Testis (tissue), 5 donors: ENCODE measurements at places on chromosomes 7 and 10. TPM values are rescaled to one million over a fixed set of nuclear protein-coding genes. Genes with fewer than 3 reads are reported as not detected.
A peak's percentile ranks its signal among the peaks of the same experiment; 100 is the strongest.

DNA sequence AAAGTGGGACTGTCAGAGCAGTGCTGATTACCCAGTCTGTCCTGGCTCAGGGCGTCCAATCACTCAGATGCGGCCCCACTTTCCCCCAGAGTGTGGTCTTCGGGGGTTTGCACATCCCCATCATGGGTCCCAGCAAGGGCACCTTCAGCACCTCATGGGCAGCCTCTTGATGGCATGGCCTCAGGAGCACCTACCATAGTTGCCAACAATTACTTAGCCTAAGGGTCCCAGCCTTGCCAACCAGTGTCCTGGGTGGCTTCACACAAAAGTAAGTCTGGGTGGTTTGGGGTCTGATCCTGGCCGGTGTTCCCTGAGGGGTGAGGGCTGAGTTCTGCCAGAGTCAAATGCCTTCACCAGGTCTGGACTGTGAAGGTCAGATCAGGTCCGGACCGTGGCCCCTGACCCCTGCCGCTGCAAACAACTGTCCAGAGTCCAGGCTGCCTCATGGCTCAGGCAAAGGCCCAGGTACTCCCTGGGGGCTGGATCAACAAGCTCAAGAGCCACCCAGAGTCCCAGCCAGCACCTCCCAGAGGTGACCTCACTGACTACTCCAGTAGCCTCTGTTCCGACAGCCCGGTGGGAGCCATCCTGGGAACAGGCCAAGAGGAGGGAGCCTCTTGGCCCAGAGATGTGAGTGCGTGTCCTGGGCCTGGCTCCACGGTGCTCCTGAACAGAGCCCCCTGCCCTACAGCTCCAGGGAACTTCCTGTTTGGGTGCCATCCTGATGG is 6.2 kb upstream of the MARVELD1 start:
- H3K27me3 ChIP-seq: no peaks in the 10 kb centered on the region
- no peak overlapping the region for H3K4me3 ChIP-seq
- no peak overlapping the region for H3K27ac ChIP-seq

The NUDT13 gene
- 3.0 TPM for total RNA-seq

DNA sequence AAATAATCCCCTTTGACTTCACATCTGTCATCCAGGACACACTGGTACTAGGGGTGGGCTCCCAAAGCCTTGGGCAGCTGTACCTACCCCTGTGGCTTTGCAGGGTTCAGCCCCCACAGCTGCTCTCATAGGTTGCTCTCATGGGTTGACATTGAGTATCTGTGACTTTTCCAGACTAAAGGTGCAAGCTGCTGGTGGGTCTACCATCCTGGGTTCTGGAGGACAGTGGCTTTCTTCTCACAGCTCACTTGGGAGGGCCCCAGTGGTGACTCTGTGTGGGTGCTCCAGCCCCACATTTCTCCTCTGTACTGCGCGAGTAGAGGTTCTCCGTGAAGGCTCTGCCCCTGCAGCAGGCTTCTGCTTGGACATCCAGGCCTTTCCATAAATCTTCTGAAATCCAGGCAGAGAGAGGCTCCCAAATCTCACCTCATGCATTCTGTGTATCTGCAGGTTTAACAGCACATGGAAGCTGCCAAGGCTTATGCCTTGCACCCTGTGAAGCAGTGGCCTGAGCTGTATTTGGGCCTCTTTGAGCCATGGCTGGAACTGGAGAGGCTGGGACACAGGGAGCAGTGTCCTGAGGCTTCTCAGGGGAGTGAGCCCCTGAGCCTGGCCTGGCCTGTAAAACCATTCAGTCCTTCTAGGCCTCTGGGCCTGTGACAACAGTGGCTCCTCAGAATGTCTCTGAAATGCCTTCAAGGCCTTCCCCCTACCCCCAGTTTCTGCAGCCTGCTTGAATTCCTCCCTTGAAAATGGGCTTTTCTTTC is 52.2 kb downstream of the TRIM24 start:
- no peaks in the 10 kb centered on the region for H3K27me3 ChIP-seq
- no peak for DNase-seq
- no peaks in the 10 kb centered on the region for H3K36me3 ChIP-seq

The ZNF32 gene
- 18.7 TPM for total RNA-seq

DNA sequence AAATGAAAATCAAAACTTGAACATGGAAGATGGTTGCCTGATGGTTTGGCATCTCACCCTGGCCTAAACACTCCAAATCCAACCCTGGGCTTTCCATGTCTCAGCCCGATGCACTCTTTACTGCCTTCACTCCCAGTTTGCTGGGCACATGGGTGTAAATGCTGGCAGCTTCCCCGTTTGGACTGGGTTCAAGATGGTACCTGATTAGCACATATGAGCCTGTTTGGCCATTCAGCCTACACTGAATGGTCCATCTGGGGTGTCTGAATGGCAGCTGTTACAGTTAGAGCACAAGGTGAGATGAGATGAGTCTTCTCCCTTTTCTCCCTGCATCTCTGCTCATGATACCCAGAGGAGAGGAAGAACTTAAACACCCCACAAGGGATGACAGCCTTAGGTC is 37.1 kb downstream of the ATXN7L1 start:
- no peak for DNase-seq
- no peak overlapping the region for H3K4me3 ChIP-seq
- no peaks in the 10 kb centered on the region for H3K27me3 ChIP-seq
- peaks cover 4% of the 10 kb centered on the region for H3K4me1 ChIP-seq
- no peak overlapping the region for H3K27ac ChIP-seq

DNA sequence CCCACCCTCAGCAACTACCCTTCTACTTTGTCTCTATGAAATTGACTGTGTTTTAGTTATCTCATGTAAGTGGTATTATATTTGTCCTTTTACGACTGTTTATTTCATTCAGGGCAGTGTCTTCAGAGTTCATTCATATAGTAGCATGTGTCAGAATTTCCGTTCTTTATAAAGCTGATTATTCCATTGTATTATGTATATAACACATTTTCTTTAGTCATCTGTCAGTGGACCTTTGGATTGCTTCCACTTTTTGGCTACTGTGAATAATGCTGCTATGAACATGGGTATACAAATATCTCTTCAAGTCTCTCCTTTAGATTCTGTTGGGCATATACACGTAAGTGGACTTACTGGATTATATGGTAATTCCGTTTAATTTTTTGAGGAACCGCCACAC is 14.5 kb downstream of the SLF2 start:
- no peak overlapping the region for H3K27ac ChIP-seq
- no peak for DNase-seq
- no peaks in the 10 kb centered on the region for H3K27me3 ChIP-seq
- no peak overlapping the region for H3K4me3 ChIP-seq

DNA sequence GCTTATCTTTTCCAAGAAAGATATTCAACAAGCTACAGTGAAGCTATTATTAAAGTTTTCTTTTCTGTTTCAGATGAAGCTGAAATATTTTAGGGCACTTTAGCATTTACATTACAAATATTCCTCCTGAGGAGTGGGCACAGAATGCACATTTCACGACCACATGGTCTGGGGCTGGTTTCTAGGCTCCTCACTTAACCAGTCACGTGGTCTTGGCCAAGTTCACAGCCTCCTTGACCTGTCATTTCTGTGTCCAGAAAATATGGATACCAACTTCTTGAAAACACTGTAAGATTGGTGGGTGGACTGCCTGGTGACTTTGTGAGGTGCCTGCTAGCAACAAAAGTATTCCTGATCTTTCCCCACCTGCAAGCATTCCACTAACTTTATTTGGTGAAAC is 70.9 kb downstream of the FAM171A1 start:
- no peak overlapping the region for H3K4me3 ChIP-seq
- no peaks in the 10 kb centered on the region for H3K36me3 ChIP-seq
- H3K27ac ChIP-seq: no peak overlapping the region

DNA sequence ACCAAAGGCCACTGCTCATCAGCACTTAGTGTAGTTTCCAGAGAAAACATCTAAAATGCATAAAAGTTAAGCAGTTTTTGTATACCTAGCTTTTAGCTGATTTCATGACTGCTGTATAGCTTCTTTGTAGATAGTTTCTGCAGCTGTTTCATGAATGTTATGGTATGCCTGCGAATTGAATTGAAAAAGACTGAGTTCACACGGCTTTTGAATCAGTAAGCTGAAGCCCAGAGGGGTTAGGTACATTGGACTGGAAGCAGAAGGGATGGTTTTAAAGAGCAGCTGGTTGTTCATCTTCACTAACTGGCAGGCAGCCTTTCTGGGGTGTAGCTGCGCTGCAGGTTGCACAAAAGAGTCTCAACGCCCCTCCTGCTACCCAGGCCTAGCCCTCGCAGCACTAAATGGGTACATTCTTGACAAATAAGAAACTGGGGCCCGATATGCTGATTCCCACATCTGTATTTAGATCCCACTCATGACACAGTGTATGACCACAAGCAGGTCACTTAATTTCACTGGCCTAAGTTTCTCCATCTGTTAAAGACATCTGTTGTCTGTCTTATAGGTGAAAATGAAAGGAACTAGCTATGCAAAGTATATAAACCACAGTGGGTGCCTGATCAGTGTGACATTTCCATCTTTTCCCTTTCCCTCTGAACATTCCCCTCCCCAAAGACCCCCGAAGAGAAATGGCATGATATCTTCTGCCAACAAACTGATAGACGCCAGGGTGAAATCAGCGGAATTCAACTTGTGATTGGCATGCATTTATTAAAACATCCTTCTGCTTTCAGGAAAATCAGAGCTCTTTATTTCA is 85.9 kb upstream of the AGBL3 start:
- no peak overlapping the region for H3K27ac ChIP-seq
- DNase-seq: no peak
- H3K27me3 ChIP-seq: no peaks in the 10 kb centered on the region
- H3K4me1 ChIP-seq: peaks cover 25% of the 10 kb centered on the region
- no peak overlapping the region for H3K4me3 ChIP-seq

GRCh38 chr10:97737770-97738265 is 890 bp downstream of the ZFYVE27 start:
- no peak for DNase-seq
- no peaks in the 10 kb centered on the region for H3K27me3 ChIP-seq
- H3K4me1 ChIP-seq: peaks cover 12% of the 10 kb centered on the region

The SEMA3C gene
- 113 TPM for total RNA-seq

The OPN1SW gene
- total RNA-seq: not detected

- no peaks in the 10 kb centered on the region for H3K27me3 ChIP-seq
- no peaks in the 10 kb centered on the region for H3K36me3 ChIP-seq
- DNase-seq: no peak
- no peak overlapping the region for H3K4me3 ChIP-seq
- no peaks in the 10 kb centered on the region for H3K4me1 ChIP-seq
Measured at GRCh38 chr7:3439333-3440030, 138.4 kb downstream of the SDK1 start.

- H3K27ac ChIP-seq: no peak overlapping the region
- no peak for DNase-seq
- H3K27me3 ChIP-seq: no peaks in the 10 kb centered on the region
Measured at GRCh38 chr10:119386666-119387065, 155.9 kb downstream of the RGS10 start.

DNA sequence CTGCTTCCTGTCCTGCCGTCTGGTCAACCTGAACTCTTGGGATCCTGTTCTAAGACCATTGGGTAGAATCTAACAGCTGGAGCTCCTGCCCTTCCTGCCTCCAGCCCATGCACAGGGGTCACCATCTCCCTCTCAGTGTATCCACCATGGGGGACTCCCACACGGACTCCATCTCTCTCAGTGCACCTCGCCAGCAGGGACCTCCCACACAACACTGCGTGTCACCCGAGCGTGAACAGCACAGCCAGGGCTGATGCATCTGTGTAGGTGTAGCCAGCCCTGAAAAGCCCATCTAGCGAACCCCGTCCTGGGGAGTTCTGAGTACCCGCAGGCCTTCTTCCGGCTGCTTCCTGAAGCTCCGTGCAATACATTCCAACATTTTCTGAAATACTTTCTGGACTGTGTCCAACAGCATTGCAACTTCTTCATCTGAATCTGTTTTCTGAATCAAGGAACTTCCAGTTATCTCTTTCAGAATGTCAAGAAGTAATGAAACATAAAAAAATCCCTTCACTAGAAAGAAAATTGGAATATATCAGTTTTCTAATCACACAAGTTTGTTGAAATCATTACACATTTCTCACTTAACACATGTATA is 52.5 kb downstream of the NCAPG2 start:
- no peaks in the 10 kb centered on the region for H3K4me1 ChIP-seq
- H3K4me3 ChIP-seq: no peak overlapping the region
- H3K27ac ChIP-seq: no peak overlapping the region
- H3K27me3 ChIP-seq: no peaks in the 10 kb centered on the region
- H3K36me3 ChIP-seq: no peaks in the 10 kb centered on the region

- H3K4me3 ChIP-seq: no peak overlapping the region
- H3K36me3 ChIP-seq: no peaks in the 10 kb centered on the region
- H3K4me1 ChIP-seq: no peaks in the 10 kb centered on the region
- H3K27ac ChIP-seq: no peak overlapping the region
- no peak for DNase-seq
Measured at GRCh38 chr10:129170812-129171211, 296.2 kb upstream of the MGMT start.

GRCh38 chr7:107551936-107552335 is 11.8 kb downstream of the COG5 start:
- no peaks in the 10 kb centered on the region for H3K27me3 ChIP-seq
- H3K27ac ChIP-seq: no peak overlapping the region
- no peaks in the 10 kb centered on the region for H3K36me3 ChIP-seq
- no peaks in the 10 kb centered on the region for H3K4me1 ChIP-seq

DNA sequence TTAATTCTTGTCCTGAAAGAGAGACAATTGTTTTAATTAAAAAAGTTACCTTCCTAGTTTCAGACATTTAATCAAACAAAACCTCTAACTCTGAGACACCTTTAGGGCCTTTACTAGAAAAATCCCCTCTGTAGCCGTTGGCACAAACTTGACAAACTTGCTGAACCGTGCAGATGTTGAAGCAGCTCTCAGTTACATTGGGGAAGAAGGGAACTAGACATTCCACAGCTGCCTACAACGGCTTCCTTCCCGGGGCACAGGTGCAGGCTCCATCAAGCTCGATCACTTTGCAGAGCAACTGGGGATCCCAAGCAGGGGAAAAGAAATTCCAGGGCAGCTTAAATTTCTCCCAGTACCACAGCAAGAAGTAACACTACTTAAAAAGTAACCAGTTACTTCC is 141.3 kb downstream of the SKAP2 start:
- no peak for DNase-seq
- H3K27me3 ChIP-seq: no peaks in the 10 kb centered on the region
- no peak overlapping the region for H3K27ac ChIP-seq
- H3K4me3 ChIP-seq: no peak overlapping the region

DNA sequence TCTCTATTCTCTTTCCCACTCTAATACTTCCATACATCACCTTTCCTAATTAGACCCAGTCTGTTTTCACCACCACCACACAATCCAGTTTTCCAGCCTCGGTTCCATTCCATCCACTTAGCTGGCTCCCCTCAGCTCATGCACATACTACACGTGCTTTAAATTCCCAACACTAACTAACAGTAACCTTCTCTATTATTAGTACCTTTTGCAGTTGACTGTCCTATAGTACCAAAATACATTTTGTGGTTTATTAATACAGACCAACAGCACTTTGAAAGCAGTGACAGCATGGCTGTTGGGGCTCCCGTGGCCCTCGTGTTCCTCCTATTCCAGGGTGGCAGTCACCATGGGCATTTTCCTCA is 64.9 kb downstream of the LARP4B start:
- H3K4me1 ChIP-seq: no peaks in the 10 kb centered on the region
- DNase-seq: no peak

DNA sequence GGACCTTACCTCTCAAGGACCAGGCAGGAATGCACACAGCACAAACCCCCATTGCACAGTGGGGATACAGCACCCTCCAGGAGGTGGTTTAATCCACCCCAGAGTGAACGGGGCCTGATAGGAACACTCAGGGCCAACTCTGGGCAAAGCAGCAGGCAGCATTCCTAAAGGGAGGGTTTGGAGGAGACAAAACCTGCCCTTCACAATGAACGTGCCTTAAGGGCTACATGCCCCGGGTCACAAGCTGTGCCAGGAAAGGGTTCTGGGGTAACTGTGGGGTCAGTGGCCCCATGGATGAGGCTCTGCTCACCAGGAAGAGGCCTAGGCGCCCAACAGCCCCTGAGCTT is 1.1 kb downstream of the GPRIN2 start:
- peak; percentile 11 for DNase-seq
- peaks cover 6% of the 10 kb centered on the region for H3K4me1 ChIP-seq
- no peaks in the 10 kb centered on the region for H3K36me3 ChIP-seq
- peak overlapping the region; percentile 43 for H3K4me3 ChIP-seq
- no peak overlapping the region for H3K27ac ChIP-seq

The HPSE2 gene
- 1.7 TPM for total RNA-seq
